ENCODE measurements at places on chromosomes 7 and 10.
A peak's percentile ranks its signal among the peaks of the same experiment; 100 is the strongest.

GRCh38 chr10:12081879-12082557 is 13.3 kb downstream of the DHTKD1 start:
- H3K27me3 ChIP-seq, result no peaks in the 10 kb centered on the region
- no peak overlapping the region for H3K27ac ChIP-seq
- H3K4me3 ChIP-seq, result no peak overlapping the region
- H3K36me3 ChIP-seq, result peaks cover 18% of the 10 kb centered on the region
- DNase-seq, result no peak
- H3K4me1 ChIP-seq, result no peaks in the 10 kb centered on the region

DNA sequence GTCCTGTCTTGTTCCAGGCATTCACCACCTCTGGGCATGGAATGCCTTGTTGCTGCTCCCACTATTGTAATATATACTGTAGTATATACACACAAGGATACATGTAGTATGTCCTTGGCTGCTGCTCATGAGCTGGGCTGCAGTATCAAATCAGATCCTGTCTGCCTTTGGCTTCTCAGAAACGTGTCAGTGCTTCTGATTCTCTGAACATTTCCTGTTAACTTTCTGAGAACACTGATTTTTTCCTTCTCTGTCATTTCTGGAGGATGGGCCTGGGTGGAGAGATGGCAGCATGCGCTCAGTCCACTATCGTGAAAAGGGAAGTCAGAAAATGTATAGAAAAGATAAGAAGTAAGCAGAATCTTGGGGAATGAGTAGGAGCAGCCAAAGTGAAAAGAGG is 12.2 kb downstream of the SFTPA2 start:
- no peak overlapping the region for H3K4me3 ChIP-seq
- H3K27ac ChIP-seq, result no peak overlapping the region
- H3K27me3 ChIP-seq, result peaks cover 11% of the 10 kb centered on the region
- H3K36me3 ChIP-seq, result no peaks in the 10 kb centered on the region
- no peak for DNase-seq
- H3K4me1 ChIP-seq, result peaks cover 7% of the 10 kb centered on the region

DNA sequence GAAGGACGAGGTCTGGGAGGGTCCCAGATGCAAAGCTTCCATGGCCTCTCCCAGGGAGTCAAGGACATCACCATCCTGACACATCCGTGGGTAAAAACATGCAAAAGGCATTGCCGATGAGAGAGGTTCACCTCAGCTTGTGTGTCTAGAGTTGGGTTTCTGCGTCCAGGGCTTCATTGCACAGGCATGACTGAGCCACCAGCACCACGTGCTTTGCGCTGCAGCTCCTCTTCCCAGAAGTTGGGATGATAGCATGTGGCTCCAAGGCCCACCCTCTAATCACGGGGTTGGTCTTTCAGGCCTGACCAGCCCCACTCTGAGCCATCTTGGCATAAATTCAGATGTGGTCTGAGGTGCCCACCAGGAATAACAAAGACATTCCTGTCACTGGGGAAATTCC is 7.1 kb upstream of the RASGEF1A start:
- H3K4me3 ChIP-seq, result no peak overlapping the region
- H3K4me1 ChIP-seq, result no peaks in the 10 kb centered on the region
- no peak overlapping the region for H3K27ac ChIP-seq

- no peaks in the 10 kb centered on the region for H3K36me3 ChIP-seq
- H3K4me3 ChIP-seq, result no peak overlapping the region
- H3K27ac ChIP-seq, result no peak overlapping the region
These were observed 201.0 kb upstream of the ADARB2 start for GRCh38 chr10:1938317-1938716.

DNA sequence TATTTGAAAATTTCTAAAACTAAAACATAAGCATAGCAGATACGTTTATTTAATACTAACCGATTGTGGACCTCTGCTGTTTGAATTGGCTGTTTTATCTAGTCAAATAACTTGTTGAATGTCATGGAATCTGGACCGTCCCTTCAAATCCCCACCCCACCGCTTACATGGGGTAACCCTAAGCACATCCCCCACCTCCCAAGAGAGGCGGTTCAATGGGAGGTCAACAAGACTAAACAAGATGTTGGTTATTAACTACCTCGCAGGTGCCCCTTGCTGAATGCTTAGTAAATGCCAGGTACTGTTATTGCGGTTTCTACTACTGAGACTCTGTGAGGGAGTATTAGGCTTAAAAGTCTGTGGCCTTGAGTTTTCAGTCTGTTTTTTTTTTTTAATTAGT is 70.9 kb downstream of the DAGLB start:
- no peaks in the 10 kb centered on the region for H3K27me3 ChIP-seq
- H3K4me3 ChIP-seq, result peak overlapping the region; percentile 92
- peaks cover 51% of the 10 kb centered on the region for H3K36me3 ChIP-seq
- peaks cover 41% of the 10 kb centered on the region for H3K4me1 ChIP-seq
- peak overlapping the region; percentile 93 for H3K27ac ChIP-seq

DNA sequence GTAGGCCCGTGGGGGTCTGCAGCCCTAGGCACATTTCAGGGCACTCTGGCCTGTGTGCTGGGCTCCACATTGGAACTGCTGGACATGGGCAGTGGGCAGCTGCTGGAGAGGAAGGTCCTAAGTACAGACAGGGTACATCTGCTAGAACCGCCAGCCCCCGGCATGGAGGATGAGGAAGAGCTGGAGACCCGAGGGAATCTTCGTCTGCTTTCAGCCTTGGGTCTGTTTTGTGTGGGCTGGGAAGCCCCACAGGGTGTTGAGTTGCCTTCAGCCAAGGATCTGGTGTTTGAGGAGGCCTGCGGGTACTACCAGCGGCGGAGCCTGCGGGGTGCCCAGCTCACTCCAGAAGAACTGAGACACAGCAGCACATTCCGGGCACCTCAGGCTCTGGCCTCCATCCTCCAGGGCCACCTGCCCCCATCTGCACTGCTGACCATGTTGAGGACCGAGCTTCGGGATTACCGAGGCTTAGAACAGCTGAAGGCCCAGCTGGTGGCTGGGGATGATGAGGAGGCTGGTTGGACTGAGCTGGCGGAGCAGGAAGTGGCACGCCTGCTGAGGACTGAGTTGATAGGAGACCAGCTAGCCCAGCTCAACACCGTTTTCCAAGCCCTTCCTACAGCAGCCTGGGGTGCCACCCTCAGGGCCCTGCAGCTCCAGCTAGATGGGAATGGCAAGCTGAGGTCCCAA is 1.4 kb downstream of the HPS6 start:
- H3K27ac ChIP-seq, result peak overlapping the region; percentile 85
- H3K4me3 ChIP-seq, result peak overlapping the region; percentile 89
- no peak for DNase-seq
- H3K36me3 ChIP-seq, result peaks cover 32% of the 10 kb centered on the region

- H3K4me1 ChIP-seq, result no peaks in the 10 kb centered on the region
- no peak for DNase-seq
- no peaks in the 10 kb centered on the region for H3K36me3 ChIP-seq
- no peak overlapping the region for H3K27ac ChIP-seq
- H3K4me3 ChIP-seq, result no peak overlapping the region
These were observed 34.3 kb downstream of the LRRC18 start for GRCh38 chr10:48905311-48905710.

- no peaks in the 10 kb centered on the region for H3K36me3 ChIP-seq
- H3K27ac ChIP-seq, result no peak overlapping the region
- peaks cover 20% of the 10 kb centered on the region for H3K27me3 ChIP-seq
- H3K4me1 ChIP-seq, result no peaks in the 10 kb centered on the region
These were observed 24.0 kb upstream of the EEPD1 start for GRCh38 chr7:36129048-36129534.

DNA sequence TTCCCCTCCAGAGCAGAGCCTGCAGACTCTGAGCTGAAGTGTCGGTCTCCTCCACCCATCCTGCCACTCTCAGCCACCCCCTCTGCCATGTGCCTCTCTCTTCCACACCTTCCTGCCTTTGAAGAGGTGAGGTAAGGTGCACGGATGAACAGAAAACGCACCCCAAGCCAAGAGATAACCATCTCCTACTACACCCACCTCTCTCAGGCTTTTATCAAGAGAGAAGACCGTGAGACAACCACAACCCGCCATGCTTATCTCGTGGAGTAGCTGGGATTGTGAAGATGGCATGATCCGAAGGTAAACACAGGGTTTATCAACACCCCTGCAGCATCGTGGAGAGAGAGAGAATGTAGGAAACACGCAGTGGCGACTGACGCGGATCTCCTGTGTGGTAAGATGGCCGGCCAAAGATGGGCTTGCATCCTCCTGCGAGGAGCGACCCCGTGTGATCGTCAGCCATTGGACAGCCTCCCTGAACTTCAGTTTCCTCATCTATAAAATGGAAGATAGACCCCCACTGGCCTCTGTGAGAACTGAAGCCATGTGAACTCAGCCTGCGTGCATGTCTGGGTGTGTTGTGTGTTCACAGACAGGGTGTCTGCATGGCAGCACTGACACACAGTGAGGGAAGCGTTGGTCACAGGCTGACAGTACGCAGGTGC is 219.0 kb downstream of the DIP2C start:
- peak overlapping the region; percentile 57 for H3K4me3 ChIP-seq
- H3K36me3 ChIP-seq, result peaks cover 5% of the 10 kb centered on the region
- peak overlapping the region; percentile 87 for H3K27ac ChIP-seq
- H3K27me3 ChIP-seq, result no peaks in the 10 kb centered on the region
- H3K4me1 ChIP-seq, result peaks cover 27% of the 10 kb centered on the region

- peaks cover 46% of the 10 kb centered on the region for H3K27me3 ChIP-seq
- H3K36me3 ChIP-seq, result no peaks in the 10 kb centered on the region
- no peak overlapping the region for H3K27ac ChIP-seq
- no peak overlapping the region for H3K4me3 ChIP-seq
- no peak for DNase-seq
These were observed 37.2 kb downstream of the PLEKHS1 start for GRCh38 chr10:113788604-113789083.
